ENCODE measurements at places on chromosomes 6 and 20.

GRCh38 chr20:49445176-49445575 lies 37.3 kb downstream of the KCNB1 start:
- no peak for DNase-seq

DNA sequence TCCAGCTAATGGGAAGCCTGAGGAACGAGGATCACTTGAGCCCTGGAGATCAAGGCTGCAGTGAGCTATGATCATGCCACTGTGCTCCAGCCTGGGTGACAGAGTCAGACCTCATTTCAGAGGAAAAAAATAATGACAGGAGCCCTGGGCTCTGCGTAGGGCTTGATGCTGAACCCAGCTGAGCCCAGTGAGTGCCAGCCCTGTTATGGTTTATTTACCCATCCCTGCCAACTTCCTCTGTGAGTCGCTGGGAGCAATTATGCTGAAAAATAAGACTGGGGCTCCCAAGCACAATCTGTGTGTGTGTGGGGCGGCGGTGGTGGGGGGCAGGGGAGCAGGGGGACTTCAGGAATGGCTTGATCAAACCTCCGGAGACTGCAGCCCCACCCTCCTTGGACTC lies 75.9 kb upstream of the PMEPA1 start:
- no peak for DNase-seq

DNA sequence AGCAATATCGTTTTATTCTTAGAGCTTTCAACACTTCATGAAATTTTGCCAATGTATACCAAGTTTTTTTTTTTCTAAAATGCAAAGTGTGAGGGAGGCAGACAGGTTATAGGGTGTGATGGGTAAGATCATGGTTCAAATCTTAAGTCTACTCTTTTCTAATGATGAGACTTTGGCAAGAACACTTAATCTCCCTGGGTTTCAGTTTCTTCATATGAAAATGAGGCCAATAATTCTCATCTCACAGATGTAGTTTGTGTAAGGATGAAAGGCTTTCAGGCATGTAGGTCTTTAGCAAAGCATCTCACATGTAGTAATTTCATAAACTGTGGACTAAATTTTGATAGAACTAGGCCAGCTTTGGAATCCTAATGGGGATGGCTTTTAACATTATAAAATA lies 457.1 kb downstream of the QKI start:
- DNase-seq, result no peak

DNA sequence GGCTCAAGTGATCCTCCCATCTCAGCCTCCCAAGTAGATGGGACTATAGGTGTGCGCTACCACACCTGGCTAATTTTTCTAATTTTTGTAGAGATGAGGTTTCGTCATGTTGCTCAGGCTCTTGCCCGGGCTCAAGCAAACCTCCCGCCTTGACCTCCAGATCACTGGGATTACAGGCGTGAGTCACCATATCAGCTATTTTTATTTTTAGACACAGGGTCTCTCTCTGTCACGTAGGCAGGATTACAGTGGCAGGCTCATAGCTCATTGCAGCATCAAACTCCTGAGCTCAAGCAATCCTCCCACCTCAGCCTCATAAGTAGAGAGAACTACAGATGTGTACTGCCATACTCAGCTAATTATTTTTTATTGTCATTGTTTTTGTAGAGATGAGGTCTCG lies 41.7 kb downstream of the SLC23A2 start:
- no peak for DNase-seq

DNA sequence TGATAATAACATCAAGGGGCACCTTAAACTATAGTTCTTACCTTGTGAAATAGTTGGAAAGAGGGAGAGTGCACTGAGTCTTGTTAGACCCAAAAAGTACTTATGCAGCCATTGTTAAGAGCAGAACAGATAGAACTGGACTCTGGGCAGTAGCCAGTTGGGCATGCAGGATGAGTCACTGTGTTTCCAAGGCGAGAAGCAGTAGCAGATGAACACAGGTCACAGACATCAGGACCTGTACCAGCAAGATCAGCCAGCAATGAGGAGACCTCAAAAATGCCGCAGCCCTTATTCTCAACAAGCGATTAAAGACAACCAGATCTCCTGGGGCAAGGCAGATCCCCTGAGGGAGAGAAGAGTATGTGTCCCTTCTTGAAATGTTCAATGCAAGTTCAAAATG lies 79.0 kb downstream of the SAMD3 start:
- no peak for DNase-seq

- no peak for DNase-seq
Observed at GRCh38 chr6:37546141-37546871, 46.6 kb upstream of the CCDC167 start.

DNA sequence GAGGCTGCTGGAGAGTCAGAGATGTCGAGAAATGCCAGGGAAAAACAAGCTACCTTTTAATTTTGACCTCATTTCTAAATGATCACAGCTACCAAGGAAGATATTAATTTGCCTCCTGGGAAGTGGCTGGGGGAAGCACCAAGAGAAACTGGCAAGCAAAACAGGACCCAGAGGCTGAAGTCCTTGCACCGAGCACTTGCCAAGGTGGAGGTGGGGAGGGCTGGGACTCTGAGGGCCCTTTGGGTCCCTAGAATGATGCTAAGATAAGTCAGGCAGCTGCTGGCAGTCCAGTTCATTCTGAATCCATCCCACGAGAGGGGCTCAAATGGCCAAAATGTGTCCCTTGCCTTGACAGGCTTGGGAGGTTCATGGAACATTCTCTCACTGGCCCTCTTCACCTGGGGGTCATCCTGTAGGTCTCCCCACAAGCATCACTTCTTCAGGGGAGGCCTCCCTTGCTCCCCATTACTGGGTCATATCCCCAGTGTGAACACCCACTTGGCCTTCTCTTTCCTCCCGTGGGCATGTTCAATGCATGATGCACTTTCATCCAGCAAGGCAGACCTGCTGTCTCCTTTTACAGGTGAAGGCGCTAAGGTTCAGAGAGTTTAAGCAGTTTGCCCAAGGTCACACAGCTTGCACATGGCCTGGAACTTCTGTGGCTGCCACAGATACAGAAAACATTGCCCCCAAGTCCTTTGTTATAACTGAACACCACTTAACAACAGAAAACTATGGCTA lies 39.1 kb upstream of the BLCAP start:
- DNase-seq, result no peak

DNA sequence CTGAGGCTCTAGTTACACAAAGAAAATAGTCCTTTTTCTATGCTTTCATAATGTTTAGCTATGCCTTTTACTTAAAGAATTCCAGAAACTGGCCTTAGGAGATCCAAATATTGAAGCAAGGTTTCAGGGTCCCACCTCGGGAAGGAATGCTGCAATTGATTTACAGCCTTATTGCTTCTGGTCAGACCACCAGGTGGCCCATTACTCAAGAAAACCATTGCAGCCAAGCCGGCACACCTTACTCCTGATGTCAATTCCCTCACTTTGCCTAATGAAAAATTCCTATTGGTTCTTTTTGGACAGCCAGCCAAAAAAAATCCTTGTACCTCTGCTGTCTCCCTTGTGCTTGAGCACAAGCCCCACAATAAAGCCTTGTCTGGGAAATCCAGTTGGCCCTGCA lies 173.9 kb downstream of the LMBRD1 start:
- DNase-seq, result no peak

- DNase-seq, result peak; percentile 42
Observed at GRCh38 chr6:43771858-43772680, 2.1 kb downstream of the VEGFA start.

DNA sequence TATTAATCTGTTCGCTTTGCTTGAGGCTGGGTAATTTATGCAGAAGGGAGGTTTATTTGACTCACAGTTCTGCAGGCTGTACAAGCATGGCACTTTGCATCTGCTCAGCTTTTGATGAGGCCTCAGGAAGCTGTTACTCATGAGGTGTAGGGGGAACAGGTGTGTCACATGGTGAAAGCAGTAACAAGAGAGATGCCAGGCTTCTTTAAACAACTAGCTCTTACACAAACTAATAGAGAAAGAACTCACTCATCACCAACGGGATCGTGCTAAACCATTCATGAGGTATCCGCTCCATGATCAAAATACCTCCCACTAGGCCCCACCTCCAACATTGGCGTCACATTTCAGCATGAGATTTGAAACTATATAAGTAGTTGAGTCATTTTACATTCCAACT lies 34.4 kb upstream of the GCLC start:
- no peak for DNase-seq

- DNase-seq, result no peak
Observed at GRCh38 chr20:35564905-35565304, 23.0 kb downstream of the ERGIC3 start.

- no peak for DNase-seq
Observed at GRCh38 chr6:28816909-28817807, 106.6 kb downstream of the TRIM27 start.

DNA sequence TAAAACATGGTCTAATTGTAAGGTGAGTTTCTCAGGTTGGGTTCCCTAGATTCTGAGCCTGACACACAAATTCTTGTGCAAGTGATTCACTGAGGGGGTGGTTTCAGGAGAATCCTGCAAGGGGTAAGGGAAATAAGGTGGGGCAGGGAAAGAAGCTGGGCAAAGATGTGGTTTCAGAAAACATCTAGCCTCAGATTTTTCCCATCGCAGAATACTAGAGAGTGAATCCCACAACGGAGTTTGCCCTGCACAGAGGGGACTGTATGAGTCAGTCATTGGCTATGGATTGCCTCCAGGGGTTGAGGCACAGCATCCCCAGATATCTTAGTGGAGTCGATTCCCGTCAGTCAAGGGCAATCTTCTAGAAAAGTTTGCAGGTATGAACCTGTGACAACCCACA lies 65.2 kb downstream of the PRL start:
- no peak for DNase-seq

DNA sequence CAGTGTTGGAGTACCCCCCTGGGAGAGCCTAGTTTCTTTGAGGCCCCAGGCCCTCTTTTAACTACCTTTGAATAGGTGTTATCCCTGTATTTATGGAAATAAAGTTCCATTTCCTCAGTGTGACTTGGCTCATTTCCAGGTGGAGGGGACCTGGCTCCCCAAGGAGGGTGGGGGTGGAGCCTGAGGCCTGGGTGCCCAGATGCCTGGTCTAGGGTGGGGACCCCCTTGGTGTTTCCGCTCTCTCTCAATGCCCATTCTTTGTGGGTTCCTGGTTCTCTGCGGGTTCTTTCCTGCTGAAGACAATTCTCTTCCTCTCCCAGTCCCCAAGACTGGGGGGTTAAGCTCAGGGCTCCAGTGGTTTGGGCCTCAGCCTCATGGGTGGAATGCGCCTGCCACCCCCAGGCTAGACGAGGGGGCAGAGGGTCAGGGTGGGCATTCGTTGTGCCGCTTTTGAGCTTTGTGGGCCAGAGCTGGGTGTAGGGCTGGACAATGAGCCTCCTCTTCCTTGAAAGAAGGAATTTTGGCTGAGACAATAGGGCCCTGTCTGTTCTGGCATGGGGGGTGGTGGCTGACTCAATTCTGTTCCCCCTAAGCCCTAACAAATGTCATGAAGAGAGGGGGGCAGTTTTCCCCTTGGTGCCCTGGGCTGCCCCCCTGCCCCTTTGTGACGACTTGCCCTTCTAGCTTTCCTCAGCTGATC lies 686 bp upstream of the EGFL8 start:
- DNase-seq, result no peak

- DNase-seq, result no peak
Observed at GRCh38 chr20:31861385-31862156, 8.8 kb downstream of the DUSP15 start.

GRCh38 chr6:150382171-150382570 lies 13.4 kb downstream of the IYD start:
- DNase-seq, result no peak

DNA sequence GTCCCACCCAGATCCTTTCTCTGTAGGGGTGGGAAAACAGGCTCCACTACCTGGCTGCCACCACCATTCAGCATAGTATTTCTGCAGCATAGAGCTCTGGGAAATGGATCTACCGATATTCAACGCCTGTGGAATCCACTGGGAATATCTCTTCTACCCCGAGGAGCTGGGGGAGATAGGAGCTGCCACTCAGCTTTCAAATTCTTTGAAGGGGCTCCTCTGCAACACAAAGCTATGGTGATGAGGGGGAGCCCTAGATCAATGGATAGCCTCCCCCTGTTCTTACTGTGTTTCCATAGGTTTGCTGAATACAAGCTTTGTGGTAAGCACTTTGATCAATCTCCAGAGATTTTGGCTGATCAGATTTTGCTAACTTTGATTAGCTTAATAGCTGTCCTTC lies 12.9 kb downstream of the FAM50B start:
- no peak for DNase-seq

- peak; percentile 37 for DNase-seq
Observed at GRCh38 chr6:148905901-148906300, 159.1 kb downstream of the UST start.

DNA sequence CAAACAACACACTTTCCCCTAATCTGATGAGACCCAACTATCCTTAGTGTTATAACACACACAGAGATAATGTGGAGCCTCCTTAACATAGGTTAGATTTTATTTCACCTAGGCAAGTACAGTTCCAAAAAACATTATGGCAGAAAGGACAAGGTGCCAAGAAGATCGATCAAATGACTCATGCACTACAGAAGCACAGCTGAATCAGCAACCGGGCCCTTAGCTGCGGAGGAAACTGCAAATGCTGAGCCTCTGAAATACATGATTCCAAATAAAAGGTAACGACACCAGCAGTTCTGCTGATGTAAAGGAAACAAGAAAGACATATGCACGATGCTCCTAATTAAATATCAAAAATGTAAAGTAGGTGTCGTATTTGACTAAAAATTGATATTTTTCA lies 19.9 kb upstream of the MUC21 start:
- no peak for DNase-seq

DNA sequence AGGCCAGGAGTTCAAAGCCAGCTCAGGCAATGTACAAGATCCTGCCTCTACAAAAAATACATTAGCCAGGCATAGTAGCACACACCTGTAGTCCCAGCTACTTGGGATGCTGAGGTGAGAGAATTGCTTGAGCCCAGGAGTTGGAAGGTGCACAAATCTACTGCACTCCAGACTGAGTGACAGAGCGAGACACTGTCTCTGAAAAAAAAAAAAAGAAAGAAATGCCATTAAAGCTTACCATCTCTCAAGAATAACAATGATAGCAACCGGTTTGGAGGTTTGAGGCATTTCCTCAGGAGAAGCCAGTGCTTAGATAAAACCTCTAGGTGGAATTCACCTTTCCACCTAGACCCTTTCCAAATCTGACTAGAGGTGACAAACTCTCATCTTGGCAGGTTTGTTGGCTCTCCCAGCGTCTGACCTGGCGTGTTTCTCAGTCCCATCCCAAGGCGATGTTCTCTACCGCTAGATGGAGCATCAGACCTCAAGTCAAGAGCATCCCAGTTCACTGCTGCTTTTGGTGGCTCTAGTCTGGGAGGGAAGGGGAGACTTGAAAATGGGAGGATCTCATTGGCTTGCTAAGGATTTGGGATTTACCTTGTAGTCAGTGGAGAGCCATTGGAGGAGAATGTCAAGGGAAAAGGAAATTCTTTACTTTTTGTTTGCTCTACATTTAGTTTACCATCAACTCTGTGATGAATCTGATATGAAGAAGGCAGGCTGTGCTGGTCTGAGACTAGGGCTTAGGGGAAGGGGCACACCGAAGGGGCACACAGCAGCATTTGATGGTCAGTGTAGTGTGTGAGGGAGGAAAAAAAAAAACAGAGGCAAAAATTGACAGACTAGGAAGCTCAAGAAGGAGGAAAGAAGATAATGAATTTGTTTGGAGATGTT lies 67.9 kb downstream of the NCOA7 start:
- no peak for DNase-seq

All from C1 segment of cervical spinal cord (tissue), 14 donors.